ENCODE measurements at places on chromosomes 5 and 9.

DNA sequence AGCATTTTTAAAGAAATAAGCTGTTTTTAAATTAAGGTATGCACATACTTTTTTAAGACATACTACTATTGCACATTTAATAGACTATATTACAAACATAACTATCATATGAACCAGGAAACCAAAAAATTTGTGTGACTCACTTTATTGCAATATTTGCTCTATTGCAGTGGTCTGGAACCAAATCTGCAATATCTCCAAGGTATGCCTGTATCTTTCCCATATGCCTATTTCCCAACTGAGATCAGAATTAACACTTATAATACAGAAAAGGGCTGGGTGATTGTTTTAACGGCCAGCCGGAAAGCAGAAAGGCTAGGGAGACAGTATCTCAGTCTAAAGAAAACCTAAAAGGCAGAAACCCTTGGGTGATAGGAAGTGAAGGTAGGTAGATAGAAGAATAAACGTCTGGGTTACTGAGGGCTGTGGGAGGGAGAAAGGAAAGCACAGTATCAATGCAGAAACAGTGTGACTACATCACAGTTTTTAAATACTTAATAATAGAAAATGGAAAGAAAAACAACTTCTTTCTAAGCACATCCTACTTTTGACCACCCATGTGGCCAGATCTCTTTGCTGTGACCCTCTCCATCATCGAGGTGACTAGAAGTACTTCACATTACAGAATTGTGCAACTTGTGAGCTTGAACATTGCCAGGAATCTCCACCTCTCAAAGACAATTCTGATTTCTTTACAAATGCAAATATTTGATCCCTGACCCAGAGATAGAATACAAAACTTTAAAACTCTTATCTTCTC is 126.4 kb downstream of the LPAR1 start:
- no peak for DNase-seq

- DNase-seq: no peak
Measured at GRCh38 chr5:126341906-126342630, 81.1 kb upstream of the GRAMD2B start.

GRCh38 chr5:2200261-2200950 is 317.7 kb upstream of the IRX4 start:
- no peak for DNase-seq

DNA sequence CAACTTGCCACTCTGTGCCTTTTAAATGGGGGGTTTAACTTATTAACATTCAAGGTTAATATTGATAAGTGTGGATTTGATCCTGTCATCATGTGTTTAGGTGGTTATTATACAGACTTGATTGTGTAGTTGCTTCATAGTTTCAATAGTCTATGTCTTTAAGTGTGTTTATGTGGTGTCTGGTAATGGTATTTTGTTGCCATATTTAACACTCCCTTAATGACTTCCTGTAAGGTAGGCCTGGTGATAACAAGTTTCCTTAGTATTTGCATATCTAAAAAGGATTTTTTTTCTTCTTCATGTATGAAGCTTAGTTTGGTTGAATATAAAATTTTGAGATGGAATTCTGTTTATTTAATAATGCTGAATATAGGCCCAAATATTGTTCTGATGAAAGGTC is 506.0 kb upstream of the ZNF462 start:
- no peak for DNase-seq

DNA sequence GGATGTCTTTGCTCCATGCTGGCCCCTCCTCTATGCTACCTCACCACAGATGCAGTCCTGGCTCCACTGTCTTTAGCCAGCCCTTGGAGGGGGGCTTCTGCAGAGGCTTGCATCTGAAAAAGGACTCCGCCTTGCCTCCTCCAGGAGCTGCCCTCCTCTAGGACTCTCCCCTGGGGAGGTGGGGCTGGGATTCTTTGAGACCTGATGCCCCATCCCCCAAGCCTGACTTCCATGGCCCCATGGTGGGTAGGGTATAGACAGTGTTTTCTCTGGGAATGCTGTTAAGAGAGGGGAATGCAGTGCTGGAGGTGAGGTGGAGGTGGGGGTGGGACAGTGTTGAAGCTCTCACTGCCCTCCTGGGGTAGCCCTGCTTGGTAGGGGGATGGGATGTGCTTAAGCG is 14.3 kb downstream of the JADE2 start:
- DNase-seq: no peak

DNA sequence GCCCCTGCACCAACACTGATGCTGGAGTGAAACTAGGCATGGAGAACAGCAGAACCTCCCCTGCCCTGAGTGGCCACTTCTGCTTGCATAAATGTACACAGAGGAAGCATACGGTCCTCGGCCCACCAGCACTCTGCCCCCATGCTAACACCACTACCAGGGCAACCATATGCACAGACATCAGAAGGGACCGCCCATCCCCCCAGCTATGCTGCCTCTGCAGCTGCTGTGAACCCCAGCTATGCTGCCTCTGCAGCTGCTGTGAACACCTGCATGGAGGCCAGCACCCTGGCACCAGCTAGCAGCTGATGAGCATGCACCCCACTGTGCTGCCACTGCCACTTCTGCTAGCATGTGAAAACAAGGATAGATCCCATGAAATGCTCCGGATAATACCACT is 250.3 kb downstream of the TUSC1 start:
- no peak for DNase-seq

DNA sequence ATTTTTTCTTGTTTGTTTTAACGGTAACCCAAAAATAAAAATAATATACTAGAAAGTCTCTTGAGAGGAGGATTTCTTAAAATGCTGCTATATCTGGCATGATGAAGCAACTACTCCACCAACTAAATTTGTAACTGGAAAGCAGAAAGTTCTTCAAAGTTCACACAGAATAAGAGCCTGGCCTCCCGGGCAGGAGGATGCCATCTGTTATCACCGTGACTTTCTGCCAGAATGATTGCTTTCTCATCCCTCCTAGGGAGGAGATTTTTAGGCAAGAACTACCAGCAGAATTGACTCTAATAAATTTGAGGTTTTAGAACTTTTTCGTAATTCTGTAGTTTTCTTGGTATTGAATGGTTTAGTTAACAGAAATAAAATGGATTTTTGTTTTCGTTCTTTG is 464.6 kb upstream of the ACTBL2 start:
- DNase-seq: no peak
